Renal cortex interstitium (tissue), 15 donors: ENCODE measurements at places on chromosomes 13 and 19. TPM values are rescaled to one million over a fixed set of nuclear protein-coding genes. Genes with fewer than 3 reads are reported as not detected.

GRCh38 chr13:29255567-29255966 is 339.9 kb downstream of the SLC7A1 start:
- DNase-seq: no peak

Gene FEM1A
- 2.0 TPM for polyA plus RNA-seq

Gene STARD13
- 33.0 TPM for polyA plus RNA-seq

Gene MTIF3
- 69.4 TPM for polyA plus RNA-seq

Gene PRRG2
- 5.8 TPM for polyA plus RNA-seq

GRCh38 chr13:76965759-76966421 is 17.6 kb downstream of the ACOD1 start:
- DNase-seq: no peak

- DNase-seq: no peak
Observed at GRCh38 chr19:40592170-40592569, 9.0 kb upstream of the LTBP4 start.

DNA sequence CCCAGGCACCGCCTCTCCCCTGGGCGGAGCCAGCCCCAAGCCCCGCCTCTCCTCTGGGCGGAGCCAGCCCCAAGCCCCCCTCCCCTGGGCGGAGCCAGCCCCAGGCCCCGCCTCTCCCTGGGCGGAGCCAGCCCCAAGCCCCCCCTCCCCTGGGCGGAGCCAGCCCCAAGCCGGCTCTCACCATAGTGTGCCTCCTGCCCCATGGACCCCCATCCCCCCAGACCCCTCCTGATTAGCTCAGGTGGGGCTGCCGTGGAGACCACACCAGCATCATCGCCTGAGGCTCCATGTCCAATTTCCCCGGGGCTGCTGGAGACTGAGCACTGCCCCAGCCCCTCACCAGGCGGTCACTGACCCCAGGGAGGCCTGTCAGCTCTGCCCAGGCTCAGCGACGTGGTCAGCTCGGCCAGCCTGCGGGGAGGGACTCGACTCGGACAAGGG is 4.2 kb upstream of the MADCAM1 start:
- DNase-seq: no peak

- DNase-seq: no peak
Observed at GRCh38 chr13:80707000-80707983, 366.4 kb upstream of the SPRY2 start.

GRCh38 chr19:14544047-14544446 is 14.7 kb downstream of the TECR start:
- no peak for DNase-seq

GRCh38 chr13:51004918-51005460 is 95.4 kb downstream of the RNASEH2B start:
- DNase-seq: no peak

- DNase-seq: no peak
Observed at GRCh38 chr13:58712191-58712590, 1080.6 kb downstream of the PCDH17 start.

DNA sequence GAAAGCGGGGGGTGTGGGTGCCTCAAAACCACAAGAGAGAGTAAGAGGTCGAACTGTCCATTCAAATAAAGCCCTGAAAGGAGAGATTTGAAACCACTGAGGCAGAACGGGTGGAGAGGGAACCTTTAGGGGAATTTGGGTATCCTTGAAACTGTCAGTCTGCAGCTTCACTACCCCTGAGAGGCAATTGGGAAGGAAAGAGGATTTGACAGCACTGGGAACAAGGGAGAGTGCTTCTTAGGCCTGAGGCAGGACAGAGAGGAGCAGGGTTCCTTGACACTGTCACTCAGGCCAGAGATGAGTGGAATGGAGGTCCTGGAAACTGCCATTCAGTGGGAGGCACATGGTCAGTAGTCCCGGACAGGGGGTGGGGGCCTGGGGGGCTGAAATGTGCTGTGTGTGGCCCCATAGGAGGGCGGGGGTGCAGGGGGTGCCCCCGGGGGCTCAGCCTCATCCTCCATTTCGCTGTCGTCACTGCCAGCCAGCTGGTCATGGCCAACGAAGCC is 5.0 kb downstream of the GFY start:
- no peak for DNase-seq

GRCh38 chr13:54637366-54637765 is 1608.8 kb downstream of the OLFM4 start:
- DNase-seq: no peak

- no peak for DNase-seq
Observed at GRCh38 chr19:15354566-15355296, 22.4 kb upstream of the BRD4 start.

GRCh38 chr19:4705413-4706131 is 18.1 kb downstream of the DPP9 start:
- peak; percentile 27 for DNase-seq

DNA sequence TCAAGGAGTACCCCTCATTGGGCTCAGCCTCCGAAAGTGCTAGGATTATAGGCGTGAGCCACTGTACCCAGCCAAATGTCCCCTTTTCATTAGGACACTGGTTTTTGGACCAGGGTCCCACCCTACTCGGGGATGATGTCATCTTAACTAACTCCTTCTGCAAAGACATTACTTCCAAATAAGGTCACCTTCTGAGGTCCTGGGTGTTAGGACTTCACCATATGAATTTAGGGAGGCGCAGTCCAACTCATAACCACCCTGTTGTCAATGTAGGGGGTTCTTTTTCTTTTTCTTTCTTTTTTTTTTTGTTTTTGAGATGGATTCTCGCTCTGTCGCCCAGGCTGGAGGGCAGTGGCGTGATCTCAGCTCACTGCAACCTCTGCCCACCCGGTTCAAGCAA is 32.7 kb upstream of the NFIC start:
- DNase-seq: no peak

- DNase-seq: no peak
Observed at GRCh38 chr19:33459222-33460090, 62.1 kb downstream of the PEPD start.

DNA sequence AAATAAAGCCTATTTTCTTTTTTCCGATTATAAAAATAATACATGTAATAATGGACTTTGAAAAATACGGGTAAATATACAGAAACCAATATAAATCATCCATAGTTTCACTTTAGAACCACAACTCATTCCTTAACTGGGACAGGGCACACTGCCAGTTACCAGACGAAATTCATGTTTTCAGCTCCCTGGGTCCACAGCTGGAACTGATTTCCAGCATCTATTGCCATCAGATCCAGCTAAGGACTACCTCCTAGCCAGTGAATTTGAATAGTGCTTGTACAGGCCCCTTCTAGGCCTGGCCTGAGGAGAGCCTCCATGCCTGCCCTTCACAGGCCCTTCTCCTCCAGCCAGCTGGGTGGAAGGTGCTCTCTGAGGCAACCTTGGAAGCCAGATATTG is 30.0 kb upstream of the ATP12A start:
- DNase-seq: no peak

Gene PEX11G
- 7.6 TPM for polyA plus RNA-seq

DNA sequence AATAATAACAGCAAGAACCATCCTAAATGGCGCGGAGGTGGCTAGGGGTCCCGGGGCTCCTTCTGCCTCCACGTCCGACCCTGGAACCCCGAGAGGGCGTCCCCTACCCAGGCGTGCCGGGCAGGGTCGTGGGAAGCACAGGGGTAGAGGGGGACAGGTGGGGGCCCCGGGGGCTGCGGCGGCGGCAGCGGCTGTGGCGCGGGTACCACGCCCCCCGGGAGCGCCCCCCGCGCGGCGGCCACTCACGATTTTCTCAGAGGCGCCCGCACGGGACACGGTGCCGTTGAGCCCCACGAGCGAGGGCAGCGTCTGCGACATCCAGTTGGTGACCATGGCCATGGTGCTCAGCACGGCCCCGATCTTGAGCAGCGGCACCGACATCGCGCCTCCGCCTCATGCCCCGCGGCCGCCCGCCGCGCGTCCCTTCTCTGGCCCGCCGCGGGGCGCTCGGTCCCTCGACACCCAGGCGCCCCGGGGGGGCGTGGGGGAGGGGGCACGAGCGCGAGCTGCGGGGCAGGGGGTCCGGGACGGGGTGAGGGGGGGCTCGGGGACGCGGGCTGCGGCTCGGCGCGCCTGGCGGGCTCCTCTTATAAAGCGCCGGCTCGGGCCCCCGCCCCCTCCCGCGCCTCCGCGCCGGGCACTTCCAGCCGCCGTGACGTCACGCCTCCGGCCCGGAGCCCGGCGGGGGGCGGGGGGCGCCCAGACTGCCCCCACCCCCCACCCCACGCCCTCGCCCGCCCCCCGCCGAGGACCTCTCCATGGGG is 22.9 kb downstream of the OLFM2 start:
- no peak for DNase-seq

- no peak for DNase-seq
Observed at GRCh38 chr19:7697721-7698287, 4.1 kb downstream of the FCER2 start.

DNA sequence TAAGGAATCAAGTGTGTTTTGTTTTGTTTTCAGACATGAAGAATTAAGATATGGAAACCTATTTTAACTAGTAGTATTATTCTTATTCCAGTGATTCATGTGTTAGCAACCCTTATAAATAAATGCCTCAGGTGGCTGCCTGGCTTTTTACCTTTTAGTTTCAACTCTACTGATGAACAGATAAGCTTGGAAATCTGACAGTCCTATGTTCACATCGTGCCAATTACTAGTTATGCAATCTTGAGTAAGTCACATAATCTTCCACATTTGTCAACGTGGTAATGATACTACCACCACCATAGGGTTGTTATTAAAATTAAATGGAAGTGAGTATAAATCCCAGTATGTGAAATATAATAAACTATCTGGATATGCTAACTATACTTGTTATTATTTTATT is 64.3 kb downstream of the TBC1D4 start:
- no peak for DNase-seq

- no peak for DNase-seq
Observed at GRCh38 chr19:11451327-11451870, 16.0 kb downstream of the PRKCSH start.

- no peak for DNase-seq
Observed at GRCh38 chr13:44899967-44900366, 89.3 kb downstream of the NUFIP1 start.

DNA sequence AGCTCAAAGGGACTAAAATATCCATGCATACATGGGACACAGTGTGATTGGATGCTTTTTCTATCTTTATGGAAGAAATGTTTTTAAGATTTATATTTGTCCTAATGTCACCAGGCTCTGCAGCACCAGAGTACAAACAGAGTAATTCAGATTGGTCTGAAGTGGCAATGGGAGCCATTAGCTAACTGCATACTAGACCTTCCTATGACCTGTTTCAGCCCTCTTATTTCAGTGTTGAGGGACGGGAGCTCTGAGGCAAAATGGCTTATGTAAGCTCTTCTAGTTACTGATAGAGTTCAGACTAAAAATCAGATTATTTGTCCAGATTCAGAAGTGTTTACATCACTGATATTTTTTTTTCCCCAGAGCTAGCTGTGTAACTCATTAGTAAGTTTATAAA is 4.9 kb downstream of the SLAIN1 start:
- no peak for DNase-seq

Gene RNF17
- polyA plus RNA-seq: 0.62 TPM

GRCh38 chr13:20415694-20416107 is 110.0 kb downstream of the CRYL1 start:
- DNase-seq: no peak

- DNase-seq: no peak
Observed at GRCh38 chr13:39105110-39105509, 66.9 kb downstream of the NHLRC3 start.

Gene RDH13
- polyA plus RNA-seq: 13.6 TPM

Gene SMIM24
- 614 TPM for polyA plus RNA-seq

- DNase-seq: no peak
Observed at GRCh38 chr19:15290166-15290565, 42.2 kb downstream of the BRD4 start.

Gene ZNF556
- polyA plus RNA-seq: 0.66 TPM

Gene WDR88
- polyA plus RNA-seq: 0.86 TPM

GRCh38 chr13:35916146-35916545 is 215.0 kb downstream of the DCLK1 start:
- no peak for DNase-seq

Gene HAUS8
- 10.8 TPM for polyA plus RNA-seq

DNA sequence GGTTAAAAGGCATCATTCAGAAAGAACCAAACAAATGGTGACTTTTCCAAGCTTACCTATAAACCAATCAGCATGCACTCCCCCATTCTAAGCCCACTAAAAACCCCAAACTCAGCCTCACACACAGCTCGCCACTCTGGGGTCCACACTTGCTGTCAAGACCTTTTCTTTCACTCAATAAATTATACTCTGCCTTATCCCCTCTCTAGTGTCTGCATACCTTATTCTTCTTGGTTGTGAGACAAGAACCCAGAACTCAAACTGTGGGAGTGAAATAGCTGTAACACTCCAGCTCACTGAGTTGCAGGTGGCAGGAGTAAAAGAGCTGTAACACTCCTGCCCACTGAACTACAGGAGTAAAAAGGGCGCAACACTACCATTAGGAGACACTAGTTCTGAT is 559.0 kb downstream of the TBC1D4 start:
- no peak for DNase-seq

- DNase-seq: no peak
Observed at GRCh38 chr13:21638319-21639282, 32.3 kb upstream of the FGF9 start.

GRCh38 chr19:54684527-54684926 is 21.7 kb downstream of the LILRB4 start:
- peak; percentile 61 for DNase-seq

GRCh38 chr13:58579468-58579867 is 947.9 kb downstream of the PCDH17 start:
- no peak for DNase-seq

Gene GJB6
- polyA plus RNA-seq: 5.4 TPM

Gene ZNF726
- polyA plus RNA-seq: 9.8 TPM

- no peak for DNase-seq
Observed at GRCh38 chr13:43235028-43235427, 211.6 kb downstream of the DNAJC15 start.

- DNase-seq: no peak
Observed at GRCh38 chr19:34681478-34681877, 4.0 kb downstream of the ZNF302 start.

Gene B9D2
- 5.8 TPM for polyA plus RNA-seq

Gene PTGER1
- 1.6 TPM for polyA plus RNA-seq

Gene DNAAF3
- 8.1 TPM for polyA plus RNA-seq

DNA sequence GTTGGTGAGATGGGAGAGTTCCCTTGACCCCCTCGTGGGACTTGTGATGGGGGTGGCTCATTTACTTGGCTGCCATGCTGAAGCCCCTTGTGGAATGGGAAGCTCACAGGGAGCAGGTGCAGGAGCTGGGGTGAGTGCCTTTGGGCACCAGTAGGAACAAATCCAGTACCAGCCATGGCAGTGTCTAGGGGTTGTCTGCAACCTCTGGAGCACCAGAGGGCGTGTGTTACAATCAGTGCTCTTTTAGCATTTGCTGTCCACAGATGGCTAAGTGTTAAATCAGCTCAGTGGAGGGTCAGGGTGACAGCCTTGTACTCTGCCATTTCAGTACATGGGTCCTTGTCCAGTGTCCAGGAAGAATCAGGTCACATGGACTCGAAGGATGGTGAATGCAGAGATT is 75.6 kb downstream of the ATP8A2 start:
- DNase-seq: no peak

GRCh38 chr13:68304286-68304893 is 1074.3 kb upstream of the PCDH9 start:
- DNase-seq: peak; percentile 4
